CD8-positive, alpha-beta memory T cell (primary cell): ENCODE measurements at places on chromosomes 5 and 9. TPM values are rescaled to one million over a fixed set of nuclear protein-coding genes. Genes with fewer than 3 reads are reported as not detected.

DNA sequence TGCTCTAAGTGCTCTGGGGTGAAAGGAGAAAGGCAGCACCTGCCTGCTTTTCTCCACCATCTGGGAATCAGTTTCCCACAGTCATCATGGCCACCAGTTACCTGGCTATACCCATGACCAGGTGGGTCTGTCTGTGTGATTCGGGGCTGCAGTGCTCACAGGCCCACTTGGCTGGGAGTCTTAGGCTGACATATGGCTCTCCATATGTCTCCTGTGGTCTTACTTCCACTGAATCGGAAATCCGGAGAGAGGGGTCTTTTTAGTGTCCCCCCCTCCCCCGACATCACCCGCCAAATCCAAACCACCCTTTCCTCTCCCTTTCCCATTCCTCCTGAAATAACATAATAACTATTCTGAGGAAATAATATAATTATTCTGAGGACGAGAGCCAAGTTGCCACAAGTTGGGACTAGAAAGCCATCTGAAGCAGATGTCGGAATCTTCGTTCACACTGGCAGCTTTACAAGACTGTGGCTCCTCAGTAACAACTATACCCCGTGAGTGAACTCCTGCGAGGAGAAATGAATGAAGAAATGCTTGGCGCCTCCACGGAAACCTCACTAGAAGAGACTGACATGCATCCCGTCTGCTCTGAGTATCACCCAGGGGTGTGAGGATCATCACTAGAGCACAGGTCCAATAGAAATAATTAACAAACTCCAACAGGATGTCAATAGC lies 143.4 kb downstream of the MYO10 start:
- H3K36me3 ChIP-seq: no peaks in the 10 kb centered on the region
- H3K4me1 ChIP-seq: no peaks in the 10 kb centered on the region
- H3K4me3 ChIP-seq: no peak overlapping the region
- DNase-seq: no peak

DNA sequence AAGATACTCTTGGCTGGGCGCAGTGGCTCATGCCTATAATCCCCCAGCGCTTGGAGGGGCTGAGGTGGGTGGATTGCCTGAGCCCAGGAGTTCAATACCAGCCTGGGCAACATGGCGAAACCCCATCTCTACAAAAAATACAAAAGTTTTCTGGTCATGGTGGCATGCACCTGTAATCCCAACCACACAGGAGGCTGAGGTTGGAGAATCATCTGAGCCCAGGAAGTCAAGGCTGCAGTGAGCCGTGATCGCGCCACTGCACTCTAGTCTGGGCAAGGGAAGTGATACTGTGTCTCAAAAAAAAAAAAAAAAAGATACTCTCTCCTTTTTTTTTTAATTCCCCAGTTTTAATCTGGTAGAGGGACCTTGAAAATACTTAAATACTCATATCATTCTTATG lies 15.0 kb downstream of the ANKRD33B start:
- no peaks in the 10 kb centered on the region for H3K36me3 ChIP-seq
- no peak overlapping the region for H3K4me3 ChIP-seq
- H3K4me1 ChIP-seq: no peaks in the 10 kb centered on the region

GRCh38 chr9:120935383-120935857 lies 8.8 kb upstream of the TRAF1 start:
- DNase-seq: no peak
- H3K27ac ChIP-seq: peak overlapping the region; percentile 52
- H3K4me1 ChIP-seq: peaks cover 74% of the 10 kb centered on the region
- no peaks in the 10 kb centered on the region for H3K36me3 ChIP-seq
- peak overlapping the region; percentile 10 for H3K4me3 ChIP-seq

GRCh38 chr5:176514244-176514950 lies 22.8 kb downstream of the RNF44 start:
- H3K4me1 ChIP-seq: peaks cover 15% of the 10 kb centered on the region
- no peak overlapping the region for H3K27ac ChIP-seq
- H3K27me3 ChIP-seq: no peaks in the 10 kb centered on the region
- DNase-seq: no peak
- no peaks in the 10 kb centered on the region for H3K36me3 ChIP-seq
- no peak overlapping the region for H3K4me3 ChIP-seq

- no peak for DNase-seq
- H3K4me1 ChIP-seq: no peaks in the 10 kb centered on the region
- no peak overlapping the region for H3K4me3 ChIP-seq
- no peaks in the 10 kb centered on the region for H3K27me3 ChIP-seq
- H3K36me3 ChIP-seq: no peaks in the 10 kb centered on the region
These were observed 146.7 kb downstream of the CCDC192 start for GRCh38 chr5:127849891-127850290.

The SKP2 gene
- 52.8 TPM for total RNA-seq
